ENCODE measurements at places on chromosomes 5 and 9.

GRCh38 chr5:6730407-6730806 lies 17.2 kb downstream of the TENT4A start:
- DNase-seq = no peak

DNA sequence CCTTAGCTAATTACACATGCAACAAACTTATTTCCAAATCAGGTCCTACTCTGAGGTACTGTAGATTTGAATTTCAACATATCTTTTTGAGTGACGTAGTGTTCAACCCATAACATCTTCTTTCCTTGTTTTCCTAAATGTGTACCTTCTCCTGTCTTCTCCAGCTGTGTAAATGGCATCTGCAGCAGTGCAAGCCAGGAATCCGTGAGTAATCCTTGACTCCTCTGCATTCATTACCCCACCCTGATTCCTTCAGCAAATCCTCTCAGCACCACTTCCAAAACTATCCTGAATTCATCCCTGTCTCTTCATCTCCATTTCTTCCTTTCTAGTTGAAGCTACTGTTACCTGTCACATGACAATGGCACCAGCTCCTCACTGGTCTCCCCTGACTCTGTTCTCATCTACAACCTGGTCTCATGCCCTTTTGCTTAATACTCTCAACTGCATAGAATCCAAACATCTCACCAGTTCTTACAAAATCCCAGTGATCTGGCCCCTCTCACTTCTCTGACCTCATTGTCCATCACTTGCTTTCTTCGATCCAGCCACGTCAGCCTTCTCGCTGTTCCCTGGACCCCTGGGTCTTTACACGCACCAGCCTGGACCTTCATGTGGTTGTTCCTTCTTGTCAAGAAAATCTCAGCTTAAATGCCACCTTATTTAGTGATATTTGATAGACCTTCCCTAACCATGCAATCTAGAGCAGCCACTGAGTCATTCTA lies 14.6 kb upstream of the TRAF1 start:
- no peak for DNase-seq

DNA sequence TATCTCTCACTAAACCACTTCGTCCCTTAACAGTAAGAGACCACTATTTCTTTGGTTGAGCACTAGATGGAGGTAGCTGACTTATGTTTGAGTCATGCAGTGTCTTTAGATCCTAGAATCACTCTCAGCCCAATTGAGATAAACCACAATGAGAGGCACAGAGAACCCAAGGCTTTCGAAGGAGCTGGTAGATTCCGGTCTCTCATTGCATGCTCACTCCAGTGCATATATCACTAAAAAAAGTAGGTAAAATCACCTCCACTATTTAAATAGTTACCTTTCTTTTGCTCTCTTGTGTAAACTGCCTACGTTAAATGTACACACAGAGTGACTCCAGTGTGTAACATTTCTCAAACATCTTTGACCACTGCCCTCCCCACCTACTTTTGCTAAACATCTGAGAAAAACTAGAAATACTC lies 27.6 kb downstream of the ACTL7A start:
- DNase-seq = no peak

- no peak for DNase-seq
These were observed 378.8 kb upstream of the SEMA6A start for GRCh38 chr5:116953251-116953930.

- no peak for DNase-seq
These were observed 9.7 kb upstream of the GPBP1 start for GRCh38 chr5:57164124-57164523.

DNA sequence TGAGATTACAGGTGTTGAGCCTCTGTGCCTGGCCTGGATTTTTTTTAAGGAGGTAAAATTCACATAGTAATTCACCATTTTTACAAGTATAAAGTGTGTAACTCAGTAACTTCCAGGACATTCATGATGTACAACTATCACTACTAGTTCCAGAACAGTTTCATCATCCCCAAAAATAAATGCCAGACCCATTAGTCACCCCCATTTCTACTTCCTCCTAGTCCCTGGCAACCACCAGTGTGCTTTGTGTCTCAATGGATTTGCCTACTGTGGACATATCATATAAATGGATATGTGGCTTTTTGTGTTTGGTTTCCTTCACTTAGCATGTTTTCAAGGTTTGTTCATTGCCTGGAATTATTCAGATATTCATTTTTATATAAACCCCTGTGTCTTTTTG lies 72.5 kb upstream of the PANK3 start:
- DNase-seq = no peak

- DNase-seq = no peak
These were observed 50.4 kb downstream of the ARL15 start for GRCh38 chr5:54259981-54260380.

- no peak for DNase-seq
These were observed 44.6 kb upstream of the LPCAT1 start for GRCh38 chr5:1568201-1568979.

DNA sequence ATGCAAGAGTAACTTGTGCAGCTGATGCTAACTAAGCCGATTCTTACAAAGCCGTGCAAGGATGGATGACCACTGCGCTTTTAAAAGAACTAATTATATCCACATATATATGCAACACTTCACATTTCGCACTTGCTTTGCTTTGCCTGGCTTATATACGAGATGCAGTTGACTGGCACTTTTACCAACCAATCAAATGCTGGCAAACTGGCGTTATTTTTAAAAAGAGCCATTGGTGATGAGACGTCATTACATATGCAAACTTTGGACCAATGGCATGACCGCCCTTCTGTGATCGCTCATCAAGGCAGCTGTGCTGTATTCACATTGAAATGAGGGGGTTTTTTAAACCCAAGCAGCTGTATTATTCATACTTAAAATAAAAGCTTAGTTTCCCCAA lies 1147.7 kb upstream of the WWC1 start:
- no peak for DNase-seq

DNA sequence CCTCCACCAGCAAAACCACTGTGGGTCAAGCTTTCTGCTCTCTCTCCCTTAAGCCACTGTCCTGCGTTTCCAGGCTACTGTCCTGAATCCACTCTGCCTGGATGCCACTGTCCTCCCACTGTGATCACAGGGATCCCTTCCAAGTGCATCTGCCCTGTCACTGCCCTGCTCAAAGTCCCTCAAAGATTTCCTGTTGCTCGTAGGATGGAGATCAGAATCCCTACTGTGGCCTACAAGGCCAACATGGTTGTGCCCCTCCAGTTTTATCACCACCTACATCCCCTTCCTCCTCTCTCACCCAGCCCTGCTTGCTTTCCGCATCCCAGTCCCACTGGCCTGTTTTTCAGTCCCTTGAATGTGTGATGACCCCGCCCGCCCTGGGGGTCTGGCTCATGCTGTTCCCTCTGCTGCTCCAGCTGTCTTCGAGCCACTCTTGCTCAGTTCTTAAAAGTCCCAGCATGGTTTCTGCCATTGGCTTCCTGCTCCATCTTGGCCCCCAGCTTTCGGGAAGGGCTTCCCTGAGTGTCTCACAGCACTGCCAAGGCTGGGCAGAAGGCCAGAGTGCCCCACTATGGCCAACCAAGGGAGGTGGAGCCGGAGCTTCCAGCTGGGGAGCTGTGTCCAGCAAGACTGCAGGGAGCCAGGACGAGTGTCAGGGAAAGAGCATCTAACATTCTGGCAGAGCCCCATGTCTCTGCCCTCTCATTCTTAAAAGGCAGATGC lies 12.9 kb upstream of the FRRS1L start:
- DNase-seq = no peak

DNA sequence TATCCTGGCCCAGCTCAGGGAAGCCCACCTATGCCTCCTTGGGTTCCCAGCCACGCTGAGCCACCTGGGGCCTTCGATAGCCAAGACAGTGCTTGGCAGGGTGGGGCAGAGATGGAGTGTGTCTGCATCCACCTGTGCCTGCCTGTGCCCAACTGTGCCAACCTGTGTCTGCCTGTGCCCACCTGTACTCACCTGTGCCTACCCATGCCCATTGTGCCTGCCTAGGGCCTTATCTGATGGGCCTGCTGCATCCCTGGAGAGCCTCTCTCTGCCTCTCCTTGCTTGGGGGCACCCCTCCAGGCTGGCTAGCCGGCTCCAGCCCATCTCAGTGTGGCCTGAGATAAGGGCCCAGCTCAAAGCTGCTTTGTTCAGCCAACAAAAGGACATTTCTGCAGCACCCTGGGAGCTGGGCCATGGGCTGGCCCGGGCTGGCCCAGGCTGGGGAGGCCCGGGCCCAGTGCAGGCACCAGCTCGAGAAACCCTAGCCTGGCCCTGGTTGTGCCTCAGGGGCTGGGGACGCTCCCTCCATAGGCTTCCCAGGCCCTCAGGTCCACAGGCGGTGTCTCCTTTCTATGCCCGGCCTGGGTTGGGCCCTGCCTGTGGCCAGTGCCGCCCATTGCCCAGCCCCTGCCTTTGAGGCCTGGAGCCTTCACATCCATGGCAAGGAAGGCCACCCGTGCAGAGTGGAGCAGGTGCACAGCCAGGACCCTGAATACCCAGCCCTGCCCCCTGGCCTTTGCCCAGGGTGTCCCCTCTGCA lies 37.3 kb upstream of the NOTCH1 start:
- no peak for DNase-seq

GRCh38 chr9:114093031-114093471 lies 6.0 kb downstream of the KIF12 start:
- DNase-seq = no peak

GRCh38 chr5:76537073-76537543 lies 86.1 kb downstream of the F2RL2 start:
- no peak for DNase-seq

- no peak for DNase-seq
These were observed 65.0 kb upstream of the SARDH start for GRCh38 chr9:133803028-133803585.

DNA sequence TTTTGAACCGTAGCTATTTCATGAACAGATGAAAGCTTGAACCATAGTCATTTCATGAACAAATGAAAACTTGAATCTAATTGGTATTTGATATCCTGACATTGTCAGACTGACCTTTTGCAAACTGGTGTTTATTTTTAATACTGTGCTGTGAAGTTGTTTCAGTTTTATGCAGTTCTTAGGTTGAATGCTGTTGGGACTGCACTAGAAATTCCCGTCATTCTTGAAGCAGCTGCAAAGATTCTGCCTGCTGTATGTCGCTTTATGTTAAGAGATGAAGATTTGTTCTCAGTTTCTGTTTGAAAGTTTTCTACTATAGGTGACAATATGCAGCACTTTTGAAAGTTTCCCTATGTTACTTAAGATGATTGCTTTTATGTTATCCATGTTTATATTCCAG lies 22.5 kb upstream of the FAM120AOS start:
- no peak for DNase-seq

GRCh38 chr5:154276973-154277331 lies 86.4 kb downstream of the GALNT10 start:
- no peak for DNase-seq

- DNase-seq = no peak
These were observed 260.9 kb upstream of the TUT7 start for GRCh38 chr9:86614871-86615849.

DNA sequence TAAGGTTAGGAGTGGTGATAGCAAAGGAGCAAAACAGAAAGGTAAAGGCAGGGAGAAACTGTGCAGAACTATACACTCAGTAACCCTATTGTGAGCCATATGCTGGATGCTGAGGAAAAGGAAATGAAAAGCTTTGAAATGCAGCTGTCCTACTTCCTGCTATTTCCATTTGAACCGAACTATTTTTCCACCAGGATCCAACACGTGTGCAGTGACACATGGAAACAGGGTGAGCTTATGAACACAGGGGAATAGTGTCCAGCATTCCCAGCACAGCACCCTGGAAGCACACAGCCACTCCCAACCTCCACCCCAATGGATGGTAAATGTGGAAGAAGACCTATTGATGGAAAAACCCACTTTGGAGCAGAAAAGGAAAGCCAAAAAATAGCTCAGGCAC lies 69.0 kb upstream of the SLC12A2 start:
- DNase-seq = no peak

DNA sequence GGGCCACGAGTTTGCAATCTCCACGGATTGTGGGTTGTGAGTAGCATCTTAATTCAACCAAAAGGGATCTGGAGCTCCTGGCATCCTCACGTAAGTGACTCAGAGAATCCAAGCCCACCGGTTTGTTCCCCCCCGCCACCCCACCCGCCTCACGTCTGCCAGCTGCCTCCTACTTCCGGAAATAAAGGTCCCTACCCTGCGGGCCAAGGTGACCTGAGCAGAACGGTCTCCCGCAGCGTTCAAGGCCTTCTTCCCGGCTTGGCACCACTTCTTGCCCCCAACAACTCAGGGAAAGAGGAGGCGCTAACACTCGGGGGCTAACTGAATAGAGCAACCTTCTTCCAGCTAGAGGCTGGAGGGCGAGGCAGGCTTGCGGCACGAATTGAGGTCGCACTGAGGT lies 8.8 kb upstream of the GPRIN1 start:
- DNase-seq = no peak

All from stimulated activated CD8-positive, alpha-beta memory T cell treated with anti-CD3 and anti-CD28 coated beads, Interleukin-4, amount 100 ng/mL, for 1 hour (primary cell).